Hematopoietic multipotent progenitor cell treated with erythropoietin and hydrocortisone succinate and interleukin-3 and kit ligand, for 6 days (in vitro differentiated cells): ENCODE measurements at places on chromosomes 7 and 10.
A peak's percentile ranks its signal among the peaks of the same experiment; 100 is the strongest.

GRCh38 chr7:95950698-95951097 lies 178.3 kb downstream of the DYNC1I1 start:
- DNase-seq: no peak

DNA sequence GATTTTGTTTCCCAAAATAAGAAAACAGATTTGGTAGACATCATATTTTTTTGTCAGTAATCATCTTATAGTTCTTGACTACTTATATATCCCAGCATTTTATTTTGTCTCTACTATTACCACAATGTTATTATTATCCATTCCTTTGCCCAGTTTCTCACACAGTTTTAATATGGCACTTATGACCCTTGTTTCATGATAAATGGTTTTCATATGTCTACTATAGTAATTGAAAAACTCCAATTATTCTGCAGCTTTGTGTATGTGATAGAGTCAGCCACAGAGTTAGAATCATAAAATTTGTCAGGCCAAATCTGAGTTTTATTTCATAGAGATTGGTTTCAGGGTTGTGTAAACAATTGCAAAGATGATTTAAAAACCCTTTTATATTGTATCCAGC lies 203.9 kb downstream of the MALRD1 start:
- DNase-seq: no peak

DNA sequence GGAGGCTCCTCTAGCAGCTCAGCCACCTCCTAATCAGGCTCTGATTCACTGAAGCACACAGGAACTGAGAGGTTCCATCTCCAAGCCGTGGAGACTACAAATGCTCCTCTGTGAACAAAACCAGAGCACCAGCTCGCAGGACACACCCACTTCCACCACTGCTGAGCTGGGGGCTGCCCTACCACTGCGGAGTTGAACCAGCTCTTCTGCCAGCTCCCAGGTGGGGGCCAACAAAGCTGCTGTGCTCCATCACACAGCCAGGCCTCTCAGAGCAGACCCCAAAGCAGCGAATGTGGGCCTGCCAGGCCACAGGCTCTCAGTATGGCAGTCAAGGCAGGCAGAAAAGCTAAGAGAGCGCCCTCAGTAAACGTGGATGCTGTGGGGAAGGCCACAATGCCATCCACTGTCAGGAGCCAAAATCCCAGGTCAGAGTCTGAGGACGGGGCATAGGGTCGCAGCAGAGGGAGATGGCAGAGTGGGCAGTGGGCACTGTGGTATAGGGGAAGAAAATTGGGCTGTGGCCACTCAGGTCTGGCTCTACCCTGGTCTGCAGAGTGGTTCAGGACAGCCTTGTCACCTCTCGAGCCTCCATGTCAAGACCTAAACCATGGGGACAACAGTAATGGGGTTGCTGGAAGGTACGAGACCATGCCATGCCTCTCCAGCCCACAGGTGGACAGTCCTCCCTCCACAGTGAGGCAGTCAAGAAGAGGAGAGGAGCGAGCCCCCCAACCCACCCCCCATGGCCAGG lies 82.1 kb downstream of the GRID1 start:
- DNase-seq: no peak

- no peak for DNase-seq
Measured at GRCh38 chr7:19948160-19948559, 174.7 kb upstream of the TMEM196 start.

GRCh38 chr7:140518370-140519006 lies 39.2 kb upstream of the MKRN1 start:
- DNase-seq: no peak

GRCh38 chr10:59891936-59892335 lies 14.4 kb downstream of the CCDC6 start:
- no peak for DNase-seq

DNA sequence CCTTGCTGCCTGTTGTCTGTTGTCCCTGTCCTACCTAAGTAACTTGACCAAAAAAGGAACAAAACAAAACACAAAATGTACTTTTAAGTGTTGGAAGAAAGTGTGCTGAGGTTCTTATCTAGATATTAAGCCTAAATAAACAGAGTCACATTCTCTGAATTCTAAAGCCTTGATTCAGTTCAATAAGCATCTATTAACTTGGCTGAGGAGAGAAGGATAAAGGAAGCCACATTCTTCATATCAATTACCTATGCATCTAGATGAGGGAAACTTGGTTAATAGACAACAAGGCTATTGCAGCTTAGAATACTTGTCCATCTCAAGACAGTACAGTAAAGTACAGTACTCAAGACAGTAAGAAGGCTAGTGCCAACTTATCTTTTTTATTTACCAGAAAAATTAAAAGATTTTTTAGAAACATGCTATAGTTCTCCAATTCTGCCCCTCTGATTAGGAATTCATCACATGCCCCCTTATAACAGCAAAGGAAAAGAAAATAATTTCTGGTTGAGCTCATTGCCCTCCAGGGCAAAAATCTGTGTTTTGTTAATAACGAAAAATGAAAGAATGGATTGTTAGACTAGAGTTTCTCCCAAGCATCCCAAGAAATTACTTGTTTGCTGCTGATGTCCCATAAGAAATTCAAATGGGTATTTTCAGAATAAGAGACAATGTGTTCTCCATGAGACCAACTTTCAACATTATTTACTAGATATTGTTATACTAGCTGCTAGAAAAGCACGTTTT lies 546.5 kb upstream of the SEMA3D start:
- DNase-seq: no peak

- DNase-seq: no peak
Measured at GRCh38 chr10:89278034-89278535, 23.8 kb upstream of the IFIT2 start.

DNA sequence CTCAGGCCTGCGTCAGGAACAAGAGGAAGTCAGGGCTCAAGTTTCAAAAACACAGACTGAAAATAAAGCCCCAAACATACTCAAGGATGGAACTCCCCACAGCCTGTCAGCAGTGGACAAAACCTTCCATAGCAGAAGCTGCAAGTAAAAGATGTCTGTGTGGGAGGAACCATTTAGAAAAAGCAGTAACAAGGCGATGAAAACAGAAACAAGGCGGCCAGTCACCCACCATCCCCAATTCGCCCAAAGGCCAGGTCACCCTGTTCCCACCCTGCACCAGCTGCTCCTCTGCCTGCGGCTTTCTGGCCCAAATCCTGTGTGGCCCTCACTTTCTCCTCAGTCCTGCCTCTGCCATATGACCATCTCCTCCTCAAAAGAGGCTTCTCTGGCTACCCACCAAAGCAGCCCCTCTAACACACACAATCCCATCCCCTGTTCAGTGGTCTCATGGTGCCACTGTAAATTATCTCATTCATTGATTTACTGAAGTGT lies 27.8 kb downstream of the KCNMA1 start:
- DNase-seq: no peak

DNA sequence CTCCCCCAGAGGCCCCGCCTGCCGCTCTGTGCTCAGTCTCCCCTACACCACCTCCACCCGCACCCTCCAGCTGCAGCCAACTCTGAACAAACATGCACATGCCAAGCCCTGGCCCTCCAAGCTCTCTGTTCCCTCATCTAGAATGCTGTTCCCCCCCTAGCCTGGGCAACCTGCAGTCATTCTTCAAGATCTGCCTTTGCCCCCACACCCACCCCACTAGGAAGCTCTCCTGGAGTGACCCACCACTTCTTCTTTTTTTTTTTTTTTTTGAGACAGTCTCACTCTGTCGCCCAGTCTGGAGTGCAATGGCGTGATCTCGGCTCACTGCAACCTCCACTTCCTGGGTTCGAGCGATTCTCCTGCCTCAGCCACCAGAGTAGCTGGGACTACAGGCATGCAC lies 13.7 kb downstream of the MYL10 start:
- DNase-seq: no peak

DNA sequence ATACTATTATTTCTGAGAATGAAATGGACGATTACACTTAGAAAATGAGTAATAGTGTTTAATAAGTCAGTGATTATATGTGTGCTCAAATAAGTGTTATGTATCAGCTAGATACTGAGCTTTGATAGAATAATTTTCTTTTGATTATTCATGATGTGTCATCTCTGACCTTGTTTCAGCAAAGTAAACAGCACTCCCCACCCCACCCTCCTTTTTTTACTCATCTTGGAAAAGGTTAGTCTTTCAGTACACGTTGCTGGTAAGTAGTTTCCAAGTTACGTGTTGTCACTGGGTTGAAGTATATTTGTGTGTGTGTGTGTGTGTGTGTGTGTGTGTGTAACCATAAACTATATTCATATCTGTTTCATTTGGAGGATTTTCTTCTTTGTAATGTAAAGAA lies 84.1 kb downstream of the GNAI1 start:
- no peak for DNase-seq

DNA sequence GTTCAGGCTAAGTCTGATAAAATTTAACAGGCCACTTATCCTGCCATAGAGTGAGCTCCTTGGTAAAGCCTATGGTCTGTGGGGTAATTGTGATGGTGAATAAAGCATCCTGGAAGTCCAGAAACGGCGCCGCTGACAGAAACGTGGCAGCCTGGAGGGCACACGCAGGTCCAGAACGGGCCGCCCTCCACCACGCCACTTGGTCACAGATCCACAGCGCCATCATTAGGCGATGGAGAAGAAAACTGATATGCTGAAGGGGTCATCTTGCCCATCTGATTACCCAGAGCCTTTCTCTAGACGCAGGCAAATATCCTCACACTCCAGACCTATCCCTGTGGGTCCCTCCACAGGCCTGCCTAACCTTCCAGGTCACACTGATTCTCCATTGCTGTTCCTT lies 37.8 kb downstream of the PODXL start:
- no peak for DNase-seq

GRCh38 chr10:103661198-103661950 lies 167.9 kb downstream of the NEURL1 start:
- DNase-seq: peak; percentile 65

DNA sequence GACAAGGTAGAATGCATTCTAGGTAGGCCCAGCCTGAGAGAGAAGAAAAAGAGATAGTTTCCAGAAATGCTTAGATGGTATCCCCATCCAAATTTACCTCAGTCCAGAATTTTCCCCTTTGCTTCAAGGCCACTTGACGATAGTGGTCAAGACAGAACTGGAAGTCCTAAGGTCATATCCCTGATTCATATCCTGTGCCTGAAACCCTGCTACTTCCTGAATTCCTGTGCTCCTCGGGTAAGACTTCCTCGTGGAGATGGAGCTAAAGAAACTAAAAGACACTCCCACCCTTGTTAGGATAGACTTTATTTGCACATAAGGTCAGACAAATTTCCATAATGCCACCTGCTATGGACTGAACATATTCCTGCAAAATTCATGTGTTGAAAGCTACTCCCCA lies 175.9 kb downstream of the EVX1 start:
- DNase-seq: no peak

GRCh38 chr10:131453721-131454634 lies 142.5 kb upstream of the TCERG1L start:
- DNase-seq: peak; percentile 67

DNA sequence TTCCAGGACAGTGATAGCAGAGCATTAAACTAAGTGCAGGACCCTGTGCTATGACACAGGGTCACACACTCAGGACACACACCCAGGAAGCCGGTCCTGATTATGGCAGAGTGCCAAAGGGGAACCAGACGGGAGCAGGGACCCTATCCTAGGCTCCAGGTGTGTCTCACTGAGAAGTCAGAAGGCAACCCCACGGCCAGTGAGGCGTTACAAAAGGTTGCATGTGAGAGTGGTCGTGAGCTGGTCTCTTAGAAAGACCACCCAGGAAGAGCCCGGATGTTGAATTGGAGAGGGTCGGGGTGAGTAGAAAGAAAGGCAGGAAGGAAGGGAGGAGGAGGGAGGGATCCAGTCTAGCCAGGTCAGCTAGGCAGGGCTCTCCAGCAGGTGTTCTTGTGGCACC lies 31.0 kb downstream of the FRMPD2 start:
- DNase-seq: no peak

GRCh38 chr7:129780257-129780973 lies 168.9 kb downstream of the NRF1 start:
- DNase-seq: peak; percentile 51

DNA sequence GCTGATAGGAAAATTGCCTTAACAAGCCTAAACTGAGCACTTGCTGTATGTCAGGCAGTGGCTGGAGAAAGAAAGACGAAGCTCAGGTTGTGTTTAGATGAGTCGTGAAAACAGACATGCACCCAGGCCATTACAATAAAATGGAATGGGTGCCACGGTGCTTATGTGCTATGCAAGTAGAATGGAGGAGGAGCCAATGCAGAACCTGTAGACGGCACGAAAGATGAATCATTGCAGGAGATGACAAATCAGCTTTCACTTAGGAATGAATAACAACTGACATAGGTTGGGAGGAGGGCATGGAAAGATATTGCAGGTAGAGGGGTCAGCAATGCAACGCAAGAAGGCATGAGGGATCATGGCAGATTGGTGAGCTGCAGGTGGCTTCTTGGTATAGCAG lies 61.2 kb upstream of the ARHGAP21 start:
- no peak for DNase-seq

GRCh38 chr7:44987996-44988395 lies 9.2 kb upstream of the MYO1G start:
- peak; percentile 92 for DNase-seq

- no peak for DNase-seq
Measured at GRCh38 chr7:75823198-75823910, 9.7 kb upstream of the CCL24 start.

DNA sequence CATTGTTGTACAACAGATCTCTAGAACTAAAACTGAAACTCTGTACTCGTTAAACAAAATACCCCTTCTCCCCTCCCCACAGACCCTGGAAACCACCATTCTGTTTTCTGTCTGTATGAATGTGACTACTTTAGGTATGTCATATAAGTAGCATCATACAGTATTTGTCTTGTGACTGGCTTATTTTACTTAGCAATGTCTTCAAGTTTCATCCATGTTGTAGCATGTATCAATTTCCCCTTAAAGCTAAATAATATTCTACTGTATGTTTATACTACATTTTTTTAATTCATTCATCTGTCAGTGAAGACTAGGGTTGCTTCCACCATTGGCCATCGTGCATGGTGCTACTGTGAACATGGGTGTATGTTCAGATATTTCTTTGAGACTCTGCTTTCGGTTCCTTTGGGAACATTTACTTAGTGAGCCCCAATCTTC lies 71.2 kb upstream of the RPA3 start:
- DNase-seq: no peak

DNA sequence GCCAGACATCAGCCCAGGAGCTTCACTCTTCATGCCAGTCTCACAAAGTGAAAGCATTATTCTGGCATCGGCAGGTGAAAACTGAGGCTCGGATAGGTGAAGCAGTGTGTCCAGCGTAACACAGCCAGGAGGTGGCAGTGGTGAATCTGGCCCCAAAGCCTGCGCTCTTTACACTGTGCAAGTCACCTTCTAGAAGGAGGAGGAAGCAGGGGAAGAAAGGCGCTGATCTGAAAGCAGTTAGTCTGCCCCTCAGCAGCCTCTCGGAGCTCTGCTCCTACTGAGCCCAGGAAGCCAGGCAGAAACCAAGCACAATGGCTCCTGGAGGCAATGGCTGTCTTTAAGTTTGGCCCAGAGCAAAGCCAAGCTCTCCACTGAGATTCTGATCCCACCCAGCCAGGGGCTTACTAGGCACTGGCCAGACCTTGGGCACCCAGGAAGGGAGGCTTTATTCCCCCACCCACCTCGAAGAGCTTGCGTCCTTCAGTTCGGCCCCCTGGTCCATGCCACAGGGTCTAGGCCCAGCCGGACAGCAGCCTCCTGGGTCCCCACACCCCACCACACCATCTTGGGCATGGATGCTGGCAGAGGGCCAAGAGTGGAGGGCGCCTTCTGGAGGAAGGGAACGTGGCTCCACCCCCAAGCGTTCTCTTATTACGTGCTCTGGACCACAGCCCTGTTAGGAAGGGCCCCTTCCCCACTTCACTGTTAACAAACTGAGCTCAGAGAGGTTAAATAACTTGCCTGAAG lies 104.5 kb downstream of the GRID1 start:
- DNase-seq: peak; percentile 61

GRCh38 chr7:2629746-2630681 lies 1.8 kb upstream of the TTYH3 start:
- DNase-seq: no peak

GRCh38 chr7:8229927-8230326 lies 32.0 kb downstream of the ICA1 start:
- peak; percentile 84 for DNase-seq
